ENCODE measurements at places on chromosomes 6 and 20.

GRCh38 chr6:147872002-147872401 lies 363.5 kb downstream of the SAMD5 start:
- no peak for DNase-seq

- peak; percentile 93 for DNase-seq
Measured at GRCh38 chr6:166173281-166173951, 5.8 kb upstream of the TBXT start.

- DNase-seq: no peak
Measured at GRCh38 chr20:3797592-3798372, 1.7 kb downstream of the CDC25B start.

DNA sequence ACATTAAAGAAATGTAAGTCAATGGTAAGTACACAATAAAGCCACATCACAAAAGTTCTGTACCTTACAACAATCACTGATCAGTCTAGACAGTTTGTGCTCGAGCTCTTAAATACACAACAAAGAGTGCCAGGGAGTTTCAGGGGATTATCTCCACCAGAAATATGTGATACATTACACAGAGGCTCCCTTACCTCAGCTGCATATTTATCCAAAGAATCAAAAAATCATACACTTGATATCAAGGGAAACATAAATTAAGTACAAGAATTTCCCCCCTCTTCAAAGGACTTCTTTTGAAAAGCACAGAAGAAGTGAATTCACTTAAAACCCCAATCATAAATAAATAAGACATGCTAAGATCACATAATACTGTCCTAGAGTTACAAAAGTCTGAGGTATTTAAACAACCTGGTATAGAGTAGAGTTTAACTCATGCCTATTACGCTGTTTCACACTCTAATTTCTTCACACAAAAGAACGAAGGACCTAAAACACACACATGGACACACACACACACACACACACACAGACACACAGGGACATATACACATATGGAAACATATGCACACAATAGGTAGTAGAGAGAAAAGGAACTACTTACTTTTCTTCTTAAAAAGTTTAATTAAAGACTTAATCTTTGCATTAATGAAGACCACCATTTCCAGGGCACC lies 528 bp downstream of the NHSL1 start:
- DNase-seq: no peak

DNA sequence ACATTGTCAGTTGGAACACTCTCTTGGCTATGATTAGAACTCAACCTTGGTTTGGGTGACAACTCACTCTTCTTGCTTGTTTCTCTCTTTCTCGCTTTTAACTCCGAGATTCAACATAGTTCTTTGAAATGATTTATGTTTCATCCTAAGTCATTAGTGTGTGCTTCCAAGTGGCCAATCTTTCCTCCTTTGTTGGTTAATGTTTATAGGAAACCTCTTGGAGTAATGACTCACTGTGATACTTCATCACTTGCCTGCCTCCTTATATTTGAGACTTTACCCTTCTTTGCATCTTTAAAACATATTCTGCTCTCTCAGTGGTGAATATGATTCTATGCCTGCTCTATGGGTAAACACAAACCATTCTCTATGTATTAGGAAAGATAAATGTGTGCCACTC lies 279.7 kb upstream of the FLRT3 start:
- no peak for DNase-seq

DNA sequence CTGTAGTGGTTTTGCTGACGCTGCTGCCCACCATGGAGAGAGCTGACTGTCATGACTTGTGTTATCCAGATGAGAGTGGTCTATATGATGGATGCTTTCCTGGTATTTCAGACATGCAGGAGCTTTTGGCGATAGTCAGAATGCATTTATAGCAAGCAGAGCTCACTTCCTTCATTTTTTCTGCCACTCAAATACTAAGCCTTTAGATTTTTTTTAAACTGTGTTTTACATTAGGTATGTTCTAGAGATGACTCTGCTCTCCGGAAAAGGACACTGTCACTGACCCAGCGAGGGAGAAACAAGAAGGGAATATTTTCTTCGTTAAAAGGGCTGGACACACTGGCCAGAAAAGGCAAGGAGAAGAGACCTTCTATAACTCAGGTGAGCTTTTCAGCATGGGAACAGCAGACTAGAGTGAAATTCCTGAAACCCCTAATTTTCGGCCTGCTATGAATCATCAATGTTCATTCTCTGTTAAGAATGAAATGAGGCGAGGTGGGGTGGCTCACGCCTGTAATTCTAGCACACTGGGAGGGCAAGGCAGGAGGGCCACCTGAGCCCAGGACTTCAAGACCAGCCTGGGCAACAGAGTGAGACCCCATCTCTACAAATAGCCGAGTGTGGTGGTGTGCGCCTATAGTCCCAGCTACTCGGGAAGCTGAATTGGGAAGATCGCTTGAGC lies 98.6 kb upstream of the CLDN20 start:
- DNase-seq: no peak

DNA sequence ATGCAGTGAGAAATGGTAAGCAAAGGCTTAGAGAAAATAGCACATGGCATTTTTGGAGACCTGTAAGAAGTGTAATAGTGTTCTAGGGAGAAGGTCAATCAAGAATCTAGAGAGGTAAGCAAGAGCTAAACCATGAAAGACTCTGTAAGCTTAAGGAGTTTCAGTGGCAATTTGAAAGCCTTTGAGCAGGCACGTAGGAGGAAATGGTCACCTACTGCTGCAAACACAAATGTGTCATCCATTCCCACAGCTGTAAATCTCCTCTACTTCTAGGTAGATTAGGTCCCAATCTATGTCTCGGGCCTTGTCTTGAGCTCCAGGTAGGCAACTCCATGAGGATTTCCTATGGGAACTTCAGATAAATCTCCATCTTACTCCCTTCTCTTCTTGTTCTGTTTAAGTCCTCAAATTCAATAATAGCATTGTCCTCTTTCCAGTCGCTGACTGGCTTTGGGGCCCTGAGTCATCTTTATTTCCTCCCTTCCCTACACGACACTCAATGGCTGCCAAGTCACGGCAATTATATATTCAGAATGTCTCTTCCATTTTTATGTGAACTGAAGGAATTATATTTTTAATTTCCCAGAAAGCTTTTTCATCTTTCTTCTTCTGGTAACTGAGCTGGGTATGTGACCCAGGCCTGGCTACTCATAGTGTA lies 24.2 kb upstream of the PAQR8 start:
- DNase-seq: no peak

DNA sequence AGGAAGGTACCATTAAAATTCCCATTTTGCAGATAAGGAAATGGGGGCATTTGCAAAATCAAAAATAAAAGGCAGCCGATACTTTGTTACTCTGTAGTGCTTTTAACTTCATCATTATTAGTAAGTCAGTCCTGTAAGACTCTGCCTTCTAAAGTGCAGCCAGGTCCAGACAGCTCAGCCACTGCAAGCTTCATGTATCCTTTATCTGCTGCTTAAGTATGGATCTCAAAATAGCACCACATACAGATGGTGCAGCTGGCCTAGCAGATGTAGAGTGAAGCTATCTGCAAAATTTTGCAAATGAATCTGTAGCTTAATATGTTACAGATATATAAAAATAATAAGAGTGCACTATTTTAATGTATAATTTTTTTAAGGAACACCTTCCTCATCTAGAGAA lies 53.4 kb downstream of the NUS1 start:
- no peak for DNase-seq

- DNase-seq: no peak
Measured at GRCh38 chr6:54037277-54037779, 73.9 kb upstream of the MLIP start.

GRCh38 chr6:116456927-116457326 lies 4.2 kb upstream of the CALHM6 start:
- no peak for DNase-seq

- DNase-seq: peak; percentile 75
Measured at GRCh38 chr20:49620364-49621240, 52.7 kb upstream of the PTGIS start.

- peak; percentile 75 for DNase-seq
Measured at GRCh38 chr6:6586671-6587526, 1.6 kb upstream of the LY86 start.

DNA sequence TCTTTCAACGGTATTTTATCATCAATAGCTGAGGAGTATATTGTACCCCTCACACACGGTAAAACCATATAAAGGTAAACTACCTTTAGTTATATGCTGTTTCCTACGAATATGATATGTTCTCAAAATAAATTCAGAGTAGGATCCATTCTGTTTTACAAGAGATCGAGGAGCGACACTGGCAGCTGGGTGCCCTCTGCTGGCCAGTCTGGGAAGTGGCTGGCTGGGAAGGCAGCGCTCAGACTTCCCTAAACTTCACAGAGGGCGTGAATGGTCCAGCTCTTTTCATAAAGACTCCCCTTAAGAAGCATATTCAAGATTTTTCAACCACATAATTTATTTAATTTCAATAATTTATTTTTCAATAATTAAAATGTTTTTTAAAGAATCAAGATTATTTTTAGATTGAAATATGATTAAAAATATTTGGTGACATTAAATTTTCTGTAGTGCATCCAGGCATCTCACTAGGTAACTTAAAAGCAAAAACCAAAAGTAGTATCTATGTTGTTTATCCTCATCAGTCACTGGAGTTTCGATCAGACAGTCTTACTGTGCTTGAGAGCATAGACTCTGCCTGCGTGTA lies 187.5 kb upstream of the PDE10A start:
- peak; percentile 63 for DNase-seq

DNA sequence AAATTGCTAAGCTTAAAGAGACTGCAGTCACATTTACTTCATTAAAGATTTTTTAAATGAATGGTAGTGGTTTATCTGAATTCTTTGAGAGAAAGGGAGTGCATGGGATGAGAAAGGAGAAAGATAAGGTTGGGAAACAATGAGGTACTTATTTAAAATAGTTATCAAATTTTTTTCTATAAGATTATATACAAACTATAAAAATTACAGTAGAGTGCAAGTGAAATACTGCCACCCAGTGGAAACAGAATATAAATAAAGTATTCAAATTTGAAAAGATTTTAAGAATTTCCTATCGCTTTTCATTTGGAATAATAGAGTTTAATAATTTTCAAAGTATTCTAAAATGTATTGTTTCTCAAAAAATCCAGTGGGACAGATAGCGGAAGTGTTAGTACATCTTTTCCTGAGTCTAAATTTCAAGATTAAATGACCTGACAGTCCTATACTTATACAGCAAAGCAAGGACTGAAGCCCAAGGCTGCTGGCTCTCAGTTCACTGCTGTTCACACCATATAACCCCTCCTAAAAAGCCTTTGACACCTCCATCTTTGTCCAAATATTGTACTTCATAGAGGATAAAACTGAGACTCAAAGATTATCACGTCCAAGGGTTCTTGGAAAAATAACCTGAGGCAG lies 31.1 kb downstream of the EPM2A start:
- DNase-seq: peak; percentile 19

- DNase-seq: no peak
Measured at GRCh38 chr6:167094436-167094819, 28.5 kb upstream of the CCR6 start.

GRCh38 chr6:81892891-81893290 lies 140.4 kb upstream of the TENT5A start:
- DNase-seq: no peak

GRCh38 chr20:16393836-16394235 lies 179.4 kb downstream of the KIF16B start:
- DNase-seq: no peak

GRCh38 chr6:94953867-94954631 lies 623.3 kb upstream of the MANEA start:
- no peak for DNase-seq

DNA sequence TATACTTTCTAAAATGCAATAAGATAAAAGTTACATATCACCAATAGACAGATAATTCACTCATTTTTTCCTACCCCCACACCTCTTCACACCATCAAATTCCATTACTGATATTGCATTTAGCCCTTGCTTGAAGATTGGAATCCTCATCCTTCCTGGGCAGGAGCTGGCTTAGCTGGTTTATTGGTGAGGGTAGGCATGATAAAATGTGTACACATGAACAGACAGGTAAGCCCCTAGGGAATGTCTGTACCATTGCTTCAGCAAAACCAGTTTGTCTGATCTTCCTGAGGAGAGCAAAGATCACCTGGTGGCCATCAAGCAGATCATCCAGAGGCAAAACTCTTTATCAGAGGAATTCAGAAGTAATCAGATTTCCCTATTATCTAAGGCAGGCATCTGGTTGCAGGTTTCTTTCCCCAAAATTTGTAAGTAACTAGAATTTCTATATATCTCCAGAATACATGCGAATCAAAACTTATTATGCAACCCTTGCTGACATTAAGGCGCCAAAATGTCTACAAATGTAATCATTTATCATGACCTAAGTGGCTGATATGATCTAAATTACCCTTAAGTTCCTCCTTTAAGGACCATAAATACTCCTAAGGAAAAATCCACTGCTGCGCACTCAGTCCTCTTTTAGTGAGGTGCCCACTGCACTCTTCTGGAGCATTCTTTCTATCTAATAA lies 6.6 kb upstream of the FABP7 start:
- no peak for DNase-seq

GRCh38 chr6:144327081-144327480 lies 41.9 kb downstream of the UTRN start:
- DNase-seq: no peak

DNA sequence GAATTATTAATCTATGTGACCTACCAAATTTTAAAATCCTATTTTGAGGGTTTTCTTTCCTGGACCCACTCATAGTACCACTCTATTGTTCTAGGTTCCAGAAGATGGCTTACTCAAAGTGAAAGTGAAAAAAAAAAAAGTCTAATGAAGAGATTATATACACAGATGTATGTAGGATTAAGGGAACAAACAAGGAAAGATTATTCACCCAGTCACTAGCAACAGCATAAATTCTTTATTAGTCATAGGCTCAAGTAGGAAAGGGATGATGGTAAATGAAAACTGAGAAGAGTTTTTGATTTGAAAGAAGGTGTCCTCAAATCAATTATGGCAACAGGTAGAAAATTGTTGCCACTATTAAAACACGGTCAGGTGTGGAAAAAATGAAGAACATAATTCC lies 923.7 kb downstream of the TBC1D32 start:
- DNase-seq: no peak

- no peak for DNase-seq
Measured at GRCh38 chr6:36195471-36196112, 952 bp upstream of the BRPF3 start.

DNA sequence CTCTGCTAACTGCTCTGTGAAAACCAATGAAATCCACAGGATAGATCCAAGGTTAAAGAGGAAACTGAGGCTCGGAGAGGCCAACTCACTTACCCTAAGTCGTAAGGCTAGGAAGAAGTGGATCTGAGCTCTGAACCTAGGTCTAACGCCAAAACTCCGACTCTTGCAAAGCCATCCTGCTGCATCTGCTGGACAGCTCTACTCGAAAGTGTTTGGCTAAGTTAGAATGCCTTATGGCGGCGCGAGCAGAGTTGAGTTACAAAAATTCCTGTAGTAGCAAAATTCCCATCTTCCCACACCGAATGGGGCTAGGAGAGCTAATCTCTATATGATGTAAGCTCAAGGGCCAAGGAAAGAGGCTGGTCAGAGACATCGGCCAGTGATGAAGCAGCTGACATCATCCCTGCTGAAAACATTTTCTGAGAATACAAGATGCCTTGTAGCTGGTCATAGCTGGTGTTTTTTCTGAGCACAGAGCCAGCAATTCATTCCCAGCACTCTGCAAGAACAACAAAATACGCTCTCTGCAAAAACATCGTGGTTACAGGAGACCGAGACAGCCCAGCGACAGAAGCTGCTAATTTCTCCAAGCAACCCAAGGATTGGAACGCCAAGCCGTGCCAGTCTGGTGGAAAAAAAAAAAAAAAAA lies 1.8 kb downstream of the SPATA2 start:
- DNase-seq: no peak

GRCh38 chr6:41470331-41471063 lies 75.7 kb upstream of the FOXP4 start:
- peak; percentile 90 for DNase-seq

- DNase-seq: no peak
Measured at GRCh38 chr6:26362836-26363220, 2.2 kb upstream of the BTN3A2 start.
